ENCODE measurements at places on chromosomes 1 and 21.

DNA sequence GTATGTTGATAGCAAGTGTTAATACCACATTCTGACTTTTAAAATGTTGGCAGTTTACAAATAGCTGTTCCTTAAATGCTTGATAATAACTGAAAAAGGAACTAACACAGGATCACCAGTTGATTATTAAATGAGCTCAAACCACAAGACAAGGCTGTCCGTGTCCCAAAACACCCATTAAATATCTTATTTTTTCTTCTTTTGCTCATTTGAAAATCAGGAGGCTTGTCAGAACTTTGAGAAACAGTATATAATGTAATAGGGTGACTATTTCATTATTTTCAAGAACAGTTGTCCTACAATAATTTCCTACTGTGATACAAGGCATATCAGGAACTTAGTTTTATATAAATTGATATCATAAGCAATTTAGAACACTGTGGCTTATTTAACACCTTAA, 2.7 kb downstream of the CDKN2C start:
- no peak for DNase-seq

DNA sequence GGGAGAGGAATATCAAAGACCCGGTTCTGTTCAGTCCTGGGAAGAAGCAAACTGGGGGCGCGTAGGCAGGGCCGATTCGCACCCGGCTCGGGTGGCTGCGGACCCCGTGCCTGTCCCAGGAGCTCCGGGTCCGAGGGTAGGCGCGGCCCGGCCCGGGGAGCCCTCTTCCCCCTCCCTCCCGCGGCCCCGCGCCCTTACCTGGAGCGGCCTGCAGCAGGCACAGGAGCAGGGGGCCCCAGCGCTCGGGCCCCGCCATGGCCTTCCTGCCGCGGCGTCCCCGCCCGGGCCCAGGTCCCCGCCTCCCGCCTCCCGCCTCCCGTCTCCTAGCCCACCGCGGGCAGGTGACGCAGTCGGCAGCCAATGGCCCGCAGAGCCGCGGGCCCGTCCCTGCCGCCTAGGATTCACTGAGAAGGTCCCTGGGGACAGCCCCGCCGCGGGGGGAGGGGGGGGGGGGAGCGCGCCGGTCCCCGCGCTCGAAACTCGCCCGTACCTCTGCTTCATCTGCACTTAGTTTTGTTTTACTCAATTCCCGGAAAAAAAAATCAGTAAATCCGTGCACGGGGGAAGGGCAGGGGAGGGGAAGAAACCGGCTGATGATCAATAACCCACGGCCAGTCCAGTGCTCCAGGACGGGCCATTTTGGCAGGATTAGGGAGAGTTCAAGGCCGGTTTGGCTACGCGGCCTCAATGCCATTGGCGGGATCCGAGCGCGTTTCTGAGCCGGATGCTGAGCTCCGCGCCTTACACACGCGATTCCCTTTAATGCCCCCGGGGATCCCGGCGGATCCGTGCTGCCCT, at the start of gene IFNLR1:
Gene IFNLR1 (minus strand): TSS at position 297 of the 798 bp plus-strand sequence. CDS start 41 bp downstream, at position 256.
- DNase-seq, result peak; percentile 71

- no peak for DNase-seq
Measured at GRCh38 chr1:206706298-206706791, 21.6 kb downstream of the MAPKAPK2 start.

- DNase-seq, result no peak
Measured at GRCh38 chr1:222561656-222562055, 13.8 kb upstream of the HHIPL2 start.

DNA sequence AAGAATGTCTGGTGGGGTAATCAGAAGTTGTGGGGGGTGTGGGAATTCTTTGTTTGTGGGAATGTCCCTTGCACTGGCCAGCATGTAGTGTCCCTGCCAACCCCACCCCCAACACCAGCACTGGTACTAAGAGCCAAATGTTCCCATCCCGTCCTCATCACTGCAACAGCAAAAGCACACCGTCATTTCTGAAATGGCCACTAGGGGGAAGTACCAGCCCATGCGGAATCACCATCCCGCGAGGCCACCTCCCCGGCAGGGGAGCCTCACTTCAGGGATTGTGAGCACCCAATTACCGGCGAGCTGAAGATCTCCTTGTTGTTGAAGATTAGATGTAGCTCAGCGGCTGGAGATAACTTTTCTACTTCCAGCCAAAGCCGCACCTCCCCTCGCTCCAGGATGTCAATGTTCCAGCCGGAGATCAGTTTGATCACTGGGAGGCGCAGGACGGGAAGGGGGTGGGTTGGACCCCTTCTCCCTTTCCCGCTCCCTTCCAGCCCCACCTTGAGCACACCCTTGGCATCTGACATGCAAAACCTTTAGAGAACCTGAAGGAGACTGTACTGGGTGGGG, 41.0 kb downstream of the MYOM3 start:
- no peak for DNase-seq

DNA sequence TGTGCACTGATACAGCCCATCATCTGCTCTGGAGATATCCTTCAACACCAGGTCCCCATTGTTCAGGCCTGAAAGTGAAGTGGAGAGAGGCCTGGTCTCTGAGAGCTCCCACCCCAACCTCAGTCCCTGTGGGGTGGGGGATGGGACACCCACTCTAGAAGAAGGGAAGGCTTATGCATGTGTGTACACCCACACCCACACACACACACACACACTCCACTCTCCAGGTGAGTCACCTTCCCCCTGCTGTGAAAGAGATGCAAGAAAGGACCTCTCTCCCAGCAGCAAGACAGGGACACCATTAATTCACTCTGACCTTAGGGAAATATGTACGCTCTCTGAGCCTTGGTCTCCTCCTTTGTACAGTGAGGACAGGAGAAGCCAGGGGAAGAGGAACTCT, 5.9 kb downstream of the VSIG8 start:
- DNase-seq, result no peak

GRCh38 chr1:168917796-168918195, 188.7 kb upstream of the ATP1B1 start:
- DNase-seq, result no peak

DNA sequence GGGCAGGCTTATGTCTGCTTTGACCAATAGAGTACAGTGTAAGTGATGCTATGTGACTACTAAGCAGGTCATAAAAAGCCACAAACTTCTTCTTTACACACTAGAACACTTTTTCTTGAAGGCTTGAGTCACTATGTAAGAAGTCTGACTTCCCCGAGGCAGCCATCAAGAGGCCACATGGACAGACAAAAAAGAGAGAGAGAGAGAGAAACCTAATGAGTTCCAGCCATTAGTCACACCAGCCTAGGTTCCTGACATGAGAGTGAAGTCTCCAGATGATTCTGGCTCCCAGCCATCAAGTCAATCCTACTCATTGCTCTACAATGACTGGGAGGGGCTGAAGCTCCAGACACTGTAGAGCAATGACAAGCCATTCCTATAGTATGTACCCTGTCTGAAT, 101.4 kb downstream of the LHX9 start:
- no peak for DNase-seq

DNA sequence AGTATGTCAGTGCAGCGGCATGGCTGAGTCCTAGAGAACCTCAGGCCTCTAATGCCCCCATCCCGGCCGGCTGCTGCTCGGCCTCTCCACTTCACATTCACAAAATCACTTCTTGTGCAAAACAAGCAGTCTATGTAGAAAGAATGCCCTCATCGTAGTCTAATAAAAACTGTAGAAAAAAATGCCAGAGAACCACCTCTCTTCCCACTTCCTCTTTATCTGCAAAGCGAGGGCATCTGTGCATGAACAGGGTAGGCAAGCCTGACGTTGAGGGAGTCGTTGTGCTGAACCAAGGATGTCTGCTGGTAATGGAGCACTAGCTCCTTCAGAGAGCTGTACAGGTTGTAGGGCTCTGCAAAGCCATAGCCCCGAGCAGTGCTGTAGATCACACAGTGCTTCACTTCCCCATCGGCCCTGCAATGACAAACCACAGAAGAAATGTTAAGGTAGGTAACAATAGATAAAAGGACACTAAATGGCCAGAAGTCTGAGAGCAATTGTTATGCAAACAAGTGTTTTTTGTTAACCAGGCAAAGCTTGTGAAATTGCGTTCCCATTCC, 88.9 kb downstream of the PIK3R3 start:
- no peak for DNase-seq

DNA sequence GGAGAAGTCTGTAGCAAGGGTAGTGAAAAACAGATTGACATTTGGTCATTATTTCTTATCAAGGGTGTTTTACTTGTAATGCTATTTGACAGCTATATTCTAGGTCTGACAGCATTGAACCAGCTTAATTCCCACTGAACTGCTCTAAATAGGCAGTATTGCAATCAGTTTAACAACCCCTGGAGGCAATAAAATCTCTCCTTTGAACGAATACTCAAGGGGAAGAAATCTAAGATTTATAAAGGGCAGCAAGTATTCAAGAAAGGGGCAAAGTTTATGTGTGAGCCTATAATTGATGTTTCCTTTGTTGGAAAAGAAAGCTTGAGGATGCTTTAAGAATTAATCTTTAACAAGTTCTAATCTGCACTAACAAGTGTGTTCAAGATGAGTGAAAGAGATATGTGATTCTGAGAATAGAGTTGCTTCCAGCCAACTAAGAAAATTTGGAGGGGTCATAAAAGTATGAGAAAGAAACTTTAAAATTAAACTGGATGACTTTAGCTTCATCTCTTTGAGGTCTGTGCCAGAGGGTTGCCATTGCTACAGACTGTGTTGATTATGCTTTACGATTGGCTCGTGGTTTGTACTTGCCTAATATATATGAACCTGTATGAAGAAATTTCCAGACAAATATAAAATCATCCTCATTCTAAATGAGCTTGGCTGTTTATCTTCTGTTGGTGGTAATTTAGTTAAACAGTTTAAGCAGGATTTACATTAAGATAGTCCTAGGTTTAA, 72.5 kb downstream of the ZNF326 start:
- DNase-seq, result no peak

- no peak for DNase-seq
Measured at GRCh38 chr1:84479998-84480397, 932 bp downstream of the RPF1 start.

DNA sequence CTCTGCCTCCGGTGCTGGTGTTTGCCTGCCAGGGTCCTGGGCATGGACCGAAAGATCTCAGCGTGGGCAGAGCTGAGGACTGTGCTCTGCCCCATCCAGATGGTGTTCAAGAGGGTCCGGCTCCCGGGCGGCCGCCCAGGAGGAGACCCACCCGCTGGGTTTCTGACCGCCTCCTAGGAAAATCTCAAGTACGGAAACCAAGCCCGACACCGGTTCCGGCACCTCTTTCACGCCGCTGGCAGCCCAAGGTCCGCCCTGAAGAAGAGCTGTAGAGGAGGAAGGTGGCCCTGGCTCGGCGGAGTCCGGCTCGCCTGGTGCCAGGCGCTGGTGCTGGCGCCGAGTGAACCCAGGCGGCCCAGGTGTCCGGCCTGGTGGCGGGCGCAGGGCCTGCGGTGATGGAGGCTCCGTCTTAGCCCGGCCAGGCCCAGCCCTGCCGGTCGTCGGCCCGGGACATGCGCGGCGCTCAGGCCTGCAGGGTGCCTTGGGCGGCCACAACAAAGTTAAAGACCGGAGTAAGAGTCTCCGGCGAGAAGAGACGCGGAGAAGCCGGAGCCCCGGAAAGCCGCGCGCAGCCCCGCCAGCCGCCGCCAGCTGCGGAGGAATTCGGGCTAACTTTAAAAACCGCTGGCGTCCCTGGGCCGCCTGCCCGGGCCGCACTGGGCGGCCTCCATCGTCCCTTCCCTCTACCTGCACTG, 1.5 kb downstream of the GRIK3 start:
- DNase-seq, result no peak

DNA sequence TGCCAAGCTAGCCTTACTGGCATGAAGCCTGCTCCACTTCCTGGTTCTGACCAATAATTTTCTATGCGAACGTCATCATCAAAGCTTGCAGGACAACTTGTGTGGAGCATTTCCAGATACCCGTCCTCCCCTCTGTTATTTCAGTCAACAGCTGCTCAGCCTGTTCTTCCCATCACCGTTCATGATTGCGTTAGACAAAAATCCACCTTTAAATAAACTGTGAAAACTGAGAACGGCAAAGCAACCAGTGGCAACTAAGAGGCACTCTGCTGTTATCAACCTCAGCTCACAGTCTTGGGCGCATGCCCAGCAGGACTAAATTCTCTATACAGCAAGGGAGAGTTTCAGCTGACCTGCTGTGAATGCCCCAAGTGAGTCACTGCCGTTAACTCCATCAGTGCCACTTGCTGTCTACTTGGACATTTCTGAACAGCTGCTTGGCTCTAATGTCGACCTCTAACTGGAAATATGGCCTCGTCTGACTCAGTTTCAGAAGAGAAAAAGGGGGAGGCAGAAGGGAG, 207.4 kb upstream of the RUNX1 start:
- no peak for DNase-seq

DNA sequence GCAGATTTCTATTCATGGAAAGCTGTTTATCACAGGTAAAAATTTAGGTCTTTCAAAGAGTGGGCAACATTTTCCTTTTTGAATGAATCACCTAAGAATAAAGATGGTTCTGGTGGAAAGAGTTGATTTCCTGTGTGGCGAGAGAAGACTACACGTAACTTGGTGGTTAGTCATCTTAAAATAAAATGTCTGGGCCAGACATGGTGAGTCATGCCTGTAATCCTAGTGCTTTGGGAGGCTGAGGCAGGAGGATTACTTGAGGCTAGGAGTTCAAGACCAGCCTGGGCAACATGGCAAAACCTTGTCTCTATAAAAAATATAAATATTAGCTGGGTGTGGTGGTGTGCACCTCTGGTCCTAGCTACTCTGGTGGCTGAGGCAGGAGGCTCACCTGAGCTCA, 65.7 kb downstream of the DISP1 start:
- DNase-seq, result no peak

DNA sequence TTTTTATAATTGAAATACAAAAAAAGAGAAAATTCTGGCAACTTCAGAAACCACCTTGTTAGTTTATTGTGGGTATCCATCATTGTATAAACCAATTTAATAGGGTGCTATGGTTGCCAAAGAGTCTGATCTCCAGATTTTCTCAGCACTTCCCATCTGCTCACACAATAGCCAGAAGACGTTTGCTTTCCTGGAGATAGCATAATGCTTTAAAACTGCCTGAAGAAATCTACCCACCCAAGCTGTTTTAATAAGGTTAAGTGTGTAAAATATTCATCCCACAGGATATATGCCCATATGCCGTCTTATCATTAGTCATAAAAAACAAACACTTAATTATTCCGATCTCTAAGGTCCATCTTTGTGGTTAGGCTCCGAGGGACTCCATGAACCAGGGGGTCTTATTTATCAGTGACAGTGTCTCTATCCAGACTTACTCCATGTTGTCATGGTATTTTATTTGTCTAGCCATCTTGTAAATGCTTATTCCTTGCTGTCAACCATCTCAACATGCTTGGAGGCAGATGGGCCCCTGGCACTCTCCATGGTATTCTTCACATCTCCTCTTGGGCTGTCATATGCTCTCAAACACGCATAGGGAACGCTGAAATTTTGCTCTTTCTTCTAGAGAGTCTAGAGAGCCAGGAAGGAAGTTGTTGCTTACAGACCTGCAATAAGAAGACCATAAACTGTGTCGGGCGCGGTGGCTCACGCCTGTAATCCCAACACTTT, 58.5 kb downstream of the MAP10 start:
- DNase-seq, result no peak

DNA sequence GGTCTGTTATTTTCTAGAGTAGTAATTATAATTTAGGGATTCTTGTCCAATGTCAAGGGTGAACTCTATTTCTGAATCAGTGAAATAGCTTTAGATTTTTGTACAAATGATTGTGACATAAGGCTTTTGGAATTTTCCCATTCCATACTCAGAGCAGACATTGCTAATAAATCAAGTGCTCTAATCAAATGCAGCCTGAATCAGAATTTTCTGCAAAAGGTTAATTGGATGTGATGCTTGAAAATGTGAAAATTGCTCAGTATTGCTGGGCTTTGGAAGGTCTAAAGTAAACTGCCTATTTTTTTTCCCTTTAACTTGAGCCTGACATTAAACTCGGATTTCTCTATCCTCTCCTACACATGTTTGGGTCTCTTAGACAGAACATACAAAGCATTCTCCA, 23.2 kb downstream of the SGIP1 start:
- DNase-seq, result no peak
